ENCODE measurements at places on chromosomes 12 and 14.

- DNase-seq, result no peak
Observed at GRCh38 chr12:28453686-28454085, 263.4 kb downstream of the CCDC91 start.

DNA sequence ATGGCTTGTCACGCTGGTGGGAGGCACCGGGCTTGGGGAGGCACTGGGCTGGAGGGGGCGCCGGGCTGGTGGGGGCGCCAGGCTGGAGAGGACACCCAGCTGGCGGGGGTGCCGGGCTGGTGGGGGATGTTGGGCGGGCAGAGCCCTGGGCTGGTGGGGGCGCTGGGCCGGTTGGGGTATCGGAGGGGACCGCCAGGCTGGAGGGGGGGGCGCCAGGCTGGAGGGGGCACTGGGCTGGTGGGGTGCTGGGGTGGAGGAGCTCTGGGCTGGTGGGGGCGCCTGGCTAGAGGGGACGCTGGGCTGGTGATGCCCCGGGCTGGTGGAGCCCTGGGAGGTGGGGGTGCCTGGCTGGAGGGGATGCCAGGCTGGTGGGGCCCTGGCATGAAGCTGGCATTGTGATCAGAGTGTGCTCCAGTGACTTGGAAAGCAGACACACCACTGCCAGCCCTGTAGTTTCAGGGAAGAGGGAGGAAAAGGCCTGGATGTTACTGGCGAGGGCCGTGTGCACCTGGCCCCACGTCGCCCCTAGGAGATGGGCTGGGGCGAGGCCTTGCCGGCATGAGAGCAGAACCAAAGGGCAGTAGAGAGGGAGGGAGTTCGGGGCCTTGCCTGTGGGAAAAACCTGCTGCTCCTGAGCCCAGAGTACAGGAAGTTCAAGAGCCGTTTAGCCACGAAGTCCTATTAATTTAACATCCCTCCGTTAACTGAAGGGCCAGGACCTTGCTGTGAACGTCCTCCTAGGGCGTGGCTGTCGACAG, 13.1 kb downstream of the TEDC1 start:
- DNase-seq, result no peak

DNA sequence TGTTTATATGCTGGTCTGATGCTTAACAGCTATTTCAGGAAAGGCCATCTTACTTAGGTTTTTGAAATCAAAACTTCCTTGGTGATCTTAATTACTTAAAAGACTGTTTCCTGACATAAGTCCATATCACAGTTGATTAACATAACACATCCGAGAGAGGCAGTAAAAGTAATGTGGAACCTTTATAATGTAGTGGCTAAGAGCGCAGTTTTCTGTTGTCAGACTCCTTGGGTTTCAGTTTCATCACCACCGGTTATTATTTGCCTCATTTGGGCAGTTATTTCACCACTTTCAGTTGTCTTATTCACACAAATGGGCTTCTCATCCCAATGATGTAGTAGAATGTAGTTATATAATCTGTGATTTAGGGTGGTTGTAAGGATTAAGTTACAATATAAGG, 30.9 kb downstream of the TBC1D15 start:
- no peak for DNase-seq

- DNase-seq, result no peak
Observed at GRCh38 chr12:112182499-112182898, 57.1 kb downstream of the TRAFD1 start.

DNA sequence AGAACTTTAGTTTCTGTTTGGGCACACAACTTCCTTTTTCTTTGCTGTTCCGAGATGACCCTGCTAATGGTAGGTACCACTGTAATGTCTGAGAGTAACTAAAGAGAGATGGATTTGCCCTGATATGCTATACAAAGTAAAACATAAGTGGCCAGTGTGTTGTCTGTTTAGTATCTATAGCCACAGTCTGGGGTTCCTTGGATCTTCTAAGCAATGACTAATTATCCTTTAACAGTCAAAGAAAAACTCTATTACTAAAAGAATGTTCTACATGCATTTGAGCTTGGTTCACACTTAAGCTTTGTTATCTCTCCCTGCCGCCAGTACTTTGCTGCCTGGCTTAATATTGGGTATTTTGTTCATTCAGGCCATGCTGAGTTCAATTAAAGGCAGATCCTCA, 1051.9 kb upstream of the FLRT2 start:
- no peak for DNase-seq

DNA sequence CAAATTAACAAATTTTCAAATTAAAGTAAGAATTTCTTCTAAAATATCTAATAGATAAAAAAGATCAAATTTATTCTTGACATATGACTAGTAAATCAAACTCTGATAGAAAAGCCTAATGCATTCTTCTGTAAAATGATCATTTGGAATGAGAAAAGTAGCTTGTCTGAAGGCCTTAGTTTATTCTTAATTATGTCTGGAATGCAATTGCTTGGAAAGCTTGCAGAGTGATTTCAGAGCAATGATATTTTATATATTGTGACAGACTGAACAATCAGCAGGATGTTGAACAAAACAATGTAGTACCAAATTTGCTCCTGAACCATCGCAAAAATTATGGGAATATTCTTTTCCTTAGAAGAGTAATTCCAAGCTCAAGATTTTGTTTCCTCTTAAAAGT, 789.6 kb upstream of the NOVA1 start:
- no peak for DNase-seq

GRCh38 chr12:47082283-47082682, 2.5 kb upstream of the AMIGO2 start:
- no peak for DNase-seq

GRCh38 chr14:64049616-64050381, 197.0 kb downstream of the SYNE2 start:
- DNase-seq, result no peak

DNA sequence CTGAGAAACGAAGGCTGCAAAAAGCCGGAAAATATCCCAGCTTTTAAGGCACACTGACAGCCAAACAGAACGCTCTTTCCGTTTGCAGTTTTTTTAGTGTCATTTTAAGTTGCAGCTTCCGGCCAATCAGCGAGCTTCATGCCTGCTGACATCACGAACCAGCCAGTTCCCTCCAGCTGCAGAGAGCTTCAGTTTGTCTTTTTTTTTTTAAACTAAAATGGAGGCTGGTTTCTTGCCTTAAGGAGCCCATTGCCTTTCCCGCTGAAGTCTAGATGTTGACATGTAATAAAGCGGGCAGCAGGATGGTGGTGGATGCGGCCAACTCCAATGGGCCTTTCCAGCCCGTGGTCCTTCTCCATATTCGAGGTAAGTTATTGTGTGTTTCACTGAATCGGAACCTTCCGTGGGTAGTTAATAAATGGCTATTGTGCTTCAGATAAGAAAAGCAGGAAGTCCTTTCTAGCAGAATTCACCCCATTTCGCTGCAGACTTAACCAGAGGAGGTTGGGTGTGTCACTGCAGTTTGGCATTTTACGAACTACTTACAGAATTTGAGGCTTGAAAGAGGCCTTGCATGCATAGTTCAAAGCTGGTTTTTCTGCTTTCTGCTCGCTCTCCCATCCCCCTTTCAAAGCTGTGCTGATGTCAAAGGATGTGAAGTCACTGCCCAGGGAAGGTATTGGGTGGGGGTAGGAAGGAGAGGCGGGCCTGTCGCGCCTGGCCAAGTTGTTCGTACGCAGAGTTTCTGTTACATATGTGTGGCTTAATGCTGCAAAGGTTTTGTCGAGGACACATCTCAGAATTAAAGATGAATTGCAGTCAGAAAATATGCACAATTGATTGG, 48.4 kb downstream of the PPP2R5C start:
- DNase-seq, result peak; percentile 77

All from psoas muscle (tissue), 8 donors.